Amniotic epithelial cell (primary cell): ENCODE measurements at places on chromosomes 5 and 9.

GRCh38 chr9:88646539-88647300 is 111.7 kb downstream of the NXNL2 start:
- DNase-seq: no peak

GRCh38 chr5:16866273-16866672 is 69.8 kb downstream of the MYO10 start:
- no peak for DNase-seq

- peak; percentile 65 for DNase-seq
Measured at GRCh38 chr5:56154732-56155484, 78.2 kb downstream of the ANKRD55 start.

DNA sequence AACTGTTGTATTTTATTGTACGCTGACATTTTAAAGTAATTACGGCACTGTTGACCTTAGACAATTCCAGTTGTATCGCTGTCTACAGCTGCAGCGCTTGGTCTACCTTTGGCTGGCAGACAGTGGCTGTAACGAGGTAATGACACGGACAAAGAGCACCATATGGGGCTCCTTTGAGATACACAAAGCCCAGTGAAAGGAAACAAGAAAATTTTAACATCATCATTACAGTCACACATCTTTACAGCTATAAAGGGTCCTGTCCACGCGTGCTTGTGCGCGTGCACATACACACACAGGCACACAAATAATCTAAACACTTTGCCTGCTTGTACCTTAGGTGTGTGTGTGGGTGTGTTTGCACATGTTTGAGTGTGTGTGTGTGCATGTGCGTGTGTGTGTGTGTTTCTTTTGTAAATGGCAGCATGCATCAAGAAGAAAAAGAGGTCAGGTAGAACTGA is 946.0 kb downstream of the NR2F1-AS1 start:
- DNase-seq: no peak

- DNase-seq: no peak
Measured at GRCh38 chr5:2262620-2263019, 379.9 kb upstream of the IRX4 start.

- DNase-seq: no peak
Measured at GRCh38 chr9:125992557-125992956, 245.4 kb downstream of the PBX3 start.

DNA sequence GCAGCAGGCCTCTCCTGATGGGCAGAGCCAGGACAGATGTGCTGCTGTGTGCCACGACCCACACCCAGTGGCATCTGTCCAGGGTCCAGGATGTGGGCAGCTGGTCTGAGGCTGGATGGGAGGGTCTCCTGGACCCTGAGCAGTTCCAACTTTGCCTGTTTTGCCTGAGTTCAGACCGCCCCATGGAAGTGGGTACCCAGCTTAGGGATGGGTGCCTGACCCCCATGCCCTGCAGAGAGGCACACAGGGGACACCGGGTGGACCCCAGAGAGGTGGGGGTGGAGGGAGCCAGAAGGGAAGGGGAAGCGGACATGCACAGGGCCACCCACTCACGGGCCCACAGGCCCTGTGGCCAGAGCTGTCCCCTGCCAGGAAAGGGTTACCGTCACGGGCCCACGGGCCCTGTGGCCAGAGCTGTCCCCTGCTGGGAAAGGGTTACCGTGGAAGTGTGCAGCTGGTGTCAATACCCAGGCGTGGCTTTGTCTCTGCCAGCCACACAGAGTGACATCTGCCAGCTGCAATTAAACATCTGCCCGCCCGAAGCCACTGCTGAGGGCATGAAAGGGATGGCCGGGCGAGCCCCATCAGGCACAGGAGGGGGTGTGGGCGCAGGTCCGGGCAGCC is 50.0 kb downstream of the NACC2 start:
- DNase-seq: no peak

GRCh38 chr5:153782589-153783361 is 255.9 kb downstream of the FAM114A2 start:
- peak; percentile 90 for DNase-seq

DNA sequence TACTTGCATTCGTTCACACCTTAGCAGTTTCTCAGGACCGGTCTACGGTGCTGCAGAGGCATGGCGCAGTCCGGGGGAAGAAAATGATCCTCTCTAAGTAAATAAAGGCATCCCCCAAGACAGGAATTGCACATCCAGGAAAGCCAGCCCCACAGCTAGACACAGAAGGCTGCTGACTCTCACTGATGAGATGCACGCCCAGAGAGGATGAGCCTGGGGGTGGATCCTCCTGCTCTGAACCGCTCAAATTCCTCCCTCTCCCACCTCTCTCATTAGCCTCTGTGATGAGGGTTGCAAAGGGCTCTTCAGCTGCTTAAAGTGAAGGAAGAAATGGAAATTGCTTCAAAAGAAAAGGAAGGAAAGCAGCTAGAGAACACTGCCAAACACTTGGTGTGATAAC is 132.4 kb downstream of the TTLL11 start:
- no peak for DNase-seq

DNA sequence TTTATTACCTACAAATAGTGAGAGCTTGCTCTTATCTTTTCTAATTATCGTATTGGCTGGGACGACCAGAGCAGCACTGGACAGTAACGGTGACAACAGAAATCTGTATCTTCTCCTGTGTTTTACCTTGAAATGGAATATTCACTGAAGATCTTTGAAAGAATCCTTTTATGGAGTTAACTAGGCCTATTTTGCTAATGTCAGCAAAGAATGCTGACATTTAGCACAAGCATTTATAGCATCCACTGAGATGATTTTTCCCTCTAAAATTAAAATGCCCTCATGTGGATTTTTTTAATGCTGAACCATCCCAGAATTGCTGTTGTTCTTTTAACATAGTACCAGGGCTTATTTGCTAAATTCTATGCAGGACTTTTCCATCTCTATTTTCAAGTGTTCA is 59.4 kb downstream of the ROR2 start:
- no peak for DNase-seq

- DNase-seq: no peak
Measured at GRCh38 chr9:115764645-115765044, 388.9 kb upstream of the PAPPA start.

DNA sequence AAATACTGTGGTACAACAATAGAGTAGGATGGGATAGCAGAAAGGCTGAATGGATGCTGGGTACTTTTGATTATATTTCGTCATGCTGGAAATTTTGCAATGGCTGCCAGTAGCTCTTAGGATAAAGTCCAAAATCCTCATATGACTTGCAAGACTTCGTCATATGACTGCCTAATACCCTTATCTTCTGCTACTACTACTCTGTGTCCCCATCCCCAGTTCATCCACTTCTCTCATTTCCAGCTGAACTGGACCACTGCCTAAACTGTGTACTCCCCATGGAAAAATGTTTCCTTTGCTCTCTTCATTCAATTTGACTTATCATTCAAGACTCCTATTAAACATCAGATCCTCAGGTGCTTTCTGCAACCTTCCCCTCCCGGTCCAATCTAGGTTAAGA is 212.9 kb downstream of the BRINP1 start:
- DNase-seq: no peak

DNA sequence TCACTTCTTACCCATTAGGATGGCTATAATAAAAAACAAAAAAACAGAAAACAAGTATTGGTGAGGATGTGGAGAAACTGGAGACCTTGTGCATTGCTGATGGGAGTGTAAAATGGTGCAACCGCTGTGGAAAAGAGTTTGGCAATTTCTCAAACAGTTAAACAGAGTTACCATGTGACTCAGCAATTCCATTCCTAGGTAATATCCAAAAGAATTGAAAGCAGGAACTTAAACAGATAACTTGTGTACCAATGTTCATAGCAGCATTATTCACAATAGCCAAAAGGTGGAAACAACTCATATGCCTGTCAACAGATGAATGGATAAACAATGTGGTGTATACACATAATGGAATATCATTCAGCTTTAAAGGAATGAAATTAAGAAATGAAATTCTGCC is 28.9 kb downstream of the DCP2 start:
- peak; percentile 80 for DNase-seq

DNA sequence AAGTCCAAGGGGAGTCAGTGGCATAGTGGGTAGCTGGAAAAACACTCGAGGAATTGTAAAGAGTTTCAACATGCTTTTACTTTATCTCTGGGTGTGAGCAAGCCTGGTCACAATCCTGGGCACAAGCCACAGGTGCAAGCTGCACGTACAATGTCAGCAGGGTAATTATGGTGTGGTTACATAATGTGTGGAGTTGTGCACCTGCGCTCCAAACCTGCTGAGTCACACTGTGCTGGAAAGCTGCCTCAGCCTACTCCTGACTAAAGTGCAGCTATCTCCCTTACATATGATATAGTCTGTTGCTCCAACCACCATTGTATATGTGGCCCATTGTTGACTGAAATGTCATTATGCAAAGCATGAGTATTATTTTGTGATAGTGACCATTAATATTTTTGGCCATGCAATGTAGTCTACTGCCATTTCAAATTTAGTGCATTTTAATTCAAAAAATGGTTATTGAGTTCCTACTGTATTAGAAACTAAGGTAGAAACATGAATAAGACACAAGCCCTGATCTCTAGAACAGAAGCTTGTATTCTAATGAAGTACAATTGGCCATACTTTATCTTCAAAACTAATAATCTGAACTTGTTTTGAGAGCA is 160.9 kb upstream of the SLC30A5 start:
- no peak for DNase-seq

DNA sequence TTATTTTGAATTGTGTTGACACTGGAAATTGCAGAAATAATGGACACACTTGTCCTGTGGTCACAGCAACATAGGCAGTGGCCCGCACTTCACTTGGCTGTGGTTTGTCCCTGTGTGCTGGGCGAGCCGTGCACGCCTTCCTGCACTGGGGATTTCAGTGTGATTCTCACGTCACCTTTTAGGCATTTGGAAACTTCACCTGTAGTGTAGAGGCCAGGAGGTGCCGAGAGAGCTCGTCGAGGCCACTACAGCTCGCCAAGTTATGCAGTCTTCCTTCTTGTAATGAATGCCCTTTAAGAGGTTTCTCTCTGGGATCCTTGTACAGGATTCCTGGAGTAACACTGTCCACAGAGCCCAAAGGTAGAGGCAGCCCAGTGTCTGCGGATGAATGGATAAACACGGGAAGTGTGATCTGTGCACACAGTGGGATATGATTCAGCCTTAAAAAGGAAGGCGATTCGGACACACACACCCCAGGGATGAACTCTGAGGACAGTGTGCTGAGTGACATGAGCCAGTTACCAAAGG is 14.7 kb downstream of the TRAF2 start:
- no peak for DNase-seq

- peak; percentile 51 for DNase-seq
Measured at GRCh38 chr5:176948458-176948857, 49.3 kb upstream of the HK3 start.

DNA sequence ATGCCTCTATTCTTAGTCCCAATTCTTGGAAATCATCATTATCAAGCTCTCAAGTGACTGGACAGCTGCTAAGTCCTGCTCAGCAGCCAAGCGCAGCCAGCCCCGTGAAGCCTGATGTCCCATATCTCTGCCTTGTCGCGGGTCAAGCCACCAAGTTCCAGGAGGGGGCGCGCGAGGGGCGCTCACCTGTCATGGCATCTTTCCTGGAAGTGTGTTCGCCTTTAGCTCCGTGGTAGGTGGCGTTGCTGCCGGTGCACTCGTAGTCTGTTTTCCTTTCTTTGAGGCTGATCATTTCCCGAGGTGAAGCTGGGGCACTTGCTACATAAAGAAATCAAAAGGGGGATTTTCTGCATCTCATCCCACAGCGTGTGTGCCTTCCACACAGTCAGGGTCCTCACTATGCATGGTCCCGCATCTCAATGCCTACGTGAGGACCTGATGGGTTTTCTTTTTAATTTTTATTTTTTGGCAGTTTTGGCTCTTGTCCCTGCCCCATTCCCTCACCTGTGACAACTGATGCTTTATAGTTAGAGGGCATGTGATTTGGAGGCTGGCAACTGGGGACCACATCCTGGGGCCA is 227.0 kb upstream of the DAP start:
- no peak for DNase-seq

DNA sequence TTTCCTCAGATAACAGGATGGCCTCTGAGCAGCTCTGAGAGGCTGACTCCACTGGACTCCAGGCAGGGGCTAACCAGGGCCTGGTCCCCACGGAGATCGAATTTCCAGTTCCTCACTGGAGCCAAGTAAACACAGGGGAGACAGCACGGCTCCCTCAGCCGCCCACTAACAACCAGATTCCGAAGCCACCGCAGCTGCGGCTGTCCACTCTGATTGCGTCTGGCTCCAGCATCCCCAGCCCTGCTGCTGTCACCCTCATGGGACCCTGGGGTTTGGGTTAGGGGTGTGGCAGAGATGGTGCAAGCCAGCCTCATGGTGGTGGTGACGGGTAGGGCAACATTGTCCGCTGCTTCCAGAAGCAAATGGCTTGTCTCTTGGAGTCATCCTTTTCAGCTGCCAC is 172.6 kb downstream of the RGS3 start:
- DNase-seq: no peak

GRCh38 chr9:104903609-104904008 is 24.3 kb downstream of the ABCA1 start:
- peak; percentile 78 for DNase-seq

DNA sequence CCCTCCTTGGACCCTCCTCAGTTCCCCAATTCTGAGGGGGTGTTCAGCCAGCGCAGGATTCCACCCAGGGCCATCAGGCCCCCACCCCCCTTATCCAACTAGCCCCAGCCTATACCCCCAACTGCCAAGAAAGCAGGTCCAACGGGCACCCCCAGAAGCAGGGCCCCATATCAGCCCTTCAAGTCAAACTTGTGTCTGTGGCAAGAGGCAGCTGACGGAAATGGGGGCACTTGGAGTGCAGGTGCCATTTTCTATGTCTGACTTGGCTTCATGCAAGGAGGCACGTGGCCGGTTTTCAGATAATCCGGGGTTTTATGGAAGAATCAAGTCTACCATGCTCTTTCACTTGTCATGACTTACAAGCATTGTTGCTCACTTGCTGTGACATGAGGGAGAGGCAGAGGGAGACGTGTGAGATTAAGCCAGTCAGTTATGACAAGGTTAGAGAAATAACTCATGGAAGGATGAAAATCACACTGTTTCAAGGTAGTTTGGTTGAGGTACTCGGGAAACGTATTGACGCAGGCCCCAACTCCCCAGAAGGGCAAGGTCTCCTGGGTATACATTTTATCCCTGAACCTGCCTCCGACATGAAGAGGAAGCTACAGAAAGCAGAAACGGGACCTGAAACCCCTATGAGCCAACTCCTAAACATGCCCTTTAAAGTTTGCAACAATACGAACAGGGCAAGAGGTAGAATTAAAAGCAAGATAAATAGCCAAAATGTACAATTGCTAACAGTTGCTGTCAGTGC is 26.5 kb upstream of the CLPTM1L start:
- no peak for DNase-seq

- no peak for DNase-seq
Measured at GRCh38 chr9:5502553-5502952, 7.8 kb upstream of the PDCD1LG2 start.

- no peak for DNase-seq
Measured at GRCh38 chr5:89097103-89097502, 214.1 kb upstream of the MEF2C start.

GRCh38 chr9:104586496-104587180 is 12.6 kb downstream of the OR13C5 start:
- DNase-seq: peak; percentile 65

- DNase-seq: peak; percentile 50
Measured at GRCh38 chr5:72451741-72452505, 55.3 kb downstream of the ZNF366 start.
